Smooth muscle cell of bladder (primary cell): ENCODE measurements at places on chromosomes 7 and 10. TPM values are rescaled to one million over a fixed set of nuclear protein-coding genes. Genes with fewer than 3 reads are reported as not detected.

PLEKHS1 gene
- total RNA-seq, result 0.09 TPM in 1 of 2 replicates, not detected in the other

SGMS1 gene
- total RNA-seq, result 53.8 and 55.6 TPM in 2 replicates

HECW1 gene
- total RNA-seq, result 3.1 and 3.8 TPM in 2 replicates

OR2A7 gene
- total RNA-seq, result 0.09 and 0.14 TPM in 2 replicates

LIPF gene
- not detected in 2 replicates for total RNA-seq

MNX1 gene
- not detected in 2 replicates for total RNA-seq

H2BK1 gene
- total RNA-seq, result not detected in 2 replicates

ZNF853 gene
- total RNA-seq, result 0.57 and 1.8 TPM in 2 replicates
